ENCODE measurements at places on chromosomes 7 and 10.

- no peak for DNase-seq
Observed at GRCh38 chr7:47427051-47427643, 154.8 kb downstream of the TNS3 start.

- no peak for DNase-seq
Observed at GRCh38 chr10:19668116-19668515, 148.1 kb upstream of the PLXDC2 start.

GRCh38 chr7:25926009-25926408, 226.0 kb upstream of the NFE2L3 start:
- no peak for DNase-seq

GRCh38 chr7:13538669-13539068, 450.8 kb downstream of the ETV1 start:
- DNase-seq = no peak

- no peak for DNase-seq
Observed at GRCh38 chr10:86347856-86348255, 18.7 kb downstream of the GRID1 start.

GRCh38 chr10:131493432-131493831, 181.9 kb upstream of the TCERG1L start:
- no peak for DNase-seq

- no peak for DNase-seq
Observed at GRCh38 chr10:18236756-18237155, 96.5 kb downstream of the CACNB2 start.

DNA sequence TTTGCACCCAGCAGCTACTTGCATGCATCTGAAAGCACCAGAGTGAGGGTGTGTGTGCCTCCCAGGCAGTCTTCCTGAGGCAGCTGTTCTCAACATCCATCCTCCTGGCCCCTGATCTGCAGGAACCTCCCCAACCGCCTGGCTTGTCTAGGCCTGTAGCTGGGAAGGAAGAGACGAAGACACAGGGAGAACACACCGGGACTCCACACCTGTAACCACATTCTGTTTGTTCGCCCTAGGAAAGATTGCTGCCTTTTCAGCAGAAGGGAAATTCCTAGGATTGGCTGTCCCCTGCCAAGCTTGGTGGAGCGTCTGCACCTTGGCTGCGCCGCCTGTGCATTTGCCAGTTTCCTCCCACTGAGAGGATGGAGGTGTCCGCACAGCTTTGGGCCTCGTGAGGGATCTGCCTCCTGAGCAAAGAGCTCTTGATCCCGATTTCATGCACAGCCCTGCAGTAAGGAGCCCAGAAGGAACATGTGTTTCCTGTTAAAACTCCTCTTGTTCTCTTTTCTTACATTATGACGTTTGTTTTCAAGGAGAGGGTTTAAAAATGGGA, 154.6 kb downstream of the TPST1 start:
- peak; percentile 18 for DNase-seq

GRCh38 chr7:95980706-95981105, 208.4 kb downstream of the DYNC1I1 start:
- DNase-seq = no peak

DNA sequence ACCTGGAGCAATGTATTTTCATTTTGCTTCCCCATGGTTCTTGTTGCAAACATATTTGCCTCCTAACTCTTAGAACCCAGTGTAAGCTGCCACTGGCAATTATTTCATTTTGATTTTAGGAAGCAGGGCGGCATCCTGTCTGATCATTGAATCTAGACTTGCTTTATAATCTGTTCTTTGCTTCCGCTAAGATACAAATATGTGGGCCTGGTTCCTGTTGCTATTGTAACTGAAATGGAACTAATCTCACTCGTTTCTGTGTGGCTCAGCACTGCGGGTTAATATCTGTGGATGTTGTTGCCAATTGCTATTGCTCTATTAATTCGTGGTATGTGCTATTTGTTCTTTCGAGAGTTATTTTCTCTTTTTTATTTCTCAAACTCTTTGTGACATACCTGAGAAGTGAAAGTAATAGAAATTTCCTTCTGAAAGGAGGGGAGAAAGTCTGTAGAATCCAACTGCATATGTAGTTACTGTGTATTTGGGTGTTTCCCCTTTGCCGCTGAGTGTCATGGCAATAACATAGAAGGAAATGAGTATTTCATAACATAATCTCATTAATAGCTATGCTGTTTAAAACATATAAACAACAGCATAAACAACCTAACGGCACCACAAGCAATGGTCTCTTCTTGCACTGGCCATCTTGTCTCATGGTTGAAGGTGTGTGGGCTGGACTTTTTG, 62.4 kb downstream of the FZD1 start:
- DNase-seq = no peak

- DNase-seq = no peak
Observed at GRCh38 chr7:154650275-154650674, 352.6 kb downstream of the PAXIP1 start.

DNA sequence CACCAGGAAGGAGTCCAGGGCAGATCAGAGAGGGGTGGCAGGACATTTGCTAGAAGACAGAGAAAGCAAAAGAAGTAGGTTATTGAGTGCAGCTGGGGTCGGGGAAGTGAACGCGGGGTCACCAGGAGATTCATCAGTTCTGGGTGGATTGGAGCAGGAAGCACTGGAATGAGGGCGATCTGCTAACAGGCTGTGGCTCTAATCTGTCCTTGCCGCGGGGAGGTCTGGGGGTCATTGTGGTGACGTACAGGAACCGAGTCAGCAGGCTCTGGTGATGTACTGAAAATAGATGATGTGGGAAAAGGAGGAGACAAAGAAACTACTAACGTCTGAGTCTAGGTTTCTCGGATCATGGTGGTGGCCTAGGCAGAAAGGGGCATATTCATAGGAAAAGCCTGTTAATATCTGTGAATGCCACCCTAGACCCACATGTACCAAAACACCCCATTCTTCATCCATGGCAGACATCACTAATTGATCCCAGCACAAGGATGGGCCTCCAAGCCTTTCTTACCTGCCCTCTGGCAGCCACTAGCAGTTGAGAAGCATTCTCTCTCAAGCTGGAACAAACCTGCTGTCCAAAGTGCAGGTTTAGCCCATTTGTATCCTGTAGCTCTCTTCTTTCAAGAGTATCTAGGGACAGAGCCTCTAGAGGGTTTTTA, 134.5 kb downstream of the C10orf105 start:
- no peak for DNase-seq

- no peak for DNase-seq
Observed at GRCh38 chr10:44020322-44021111, 364.4 kb downstream of the CXCL12 start.

DNA sequence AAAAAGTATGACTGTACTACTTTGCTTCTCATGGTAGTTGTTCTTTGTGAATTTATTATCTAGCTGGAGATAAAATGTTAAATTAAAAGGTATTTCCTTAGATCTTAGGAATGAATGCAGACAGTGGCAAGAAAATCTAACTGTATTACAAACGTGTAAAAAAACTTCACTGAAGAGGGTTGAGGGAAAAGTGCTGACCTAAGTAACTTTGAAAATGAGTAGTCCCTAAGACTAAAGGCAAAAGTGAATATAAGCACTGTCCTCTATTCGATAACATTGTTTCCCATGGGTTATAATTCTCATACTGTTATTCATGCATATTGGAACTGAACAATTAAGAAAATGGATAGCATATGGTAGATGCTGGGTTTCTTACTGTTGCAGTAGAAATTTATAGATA, 146.7 kb upstream of the EFCAB10 start:
- no peak for DNase-seq

DNA sequence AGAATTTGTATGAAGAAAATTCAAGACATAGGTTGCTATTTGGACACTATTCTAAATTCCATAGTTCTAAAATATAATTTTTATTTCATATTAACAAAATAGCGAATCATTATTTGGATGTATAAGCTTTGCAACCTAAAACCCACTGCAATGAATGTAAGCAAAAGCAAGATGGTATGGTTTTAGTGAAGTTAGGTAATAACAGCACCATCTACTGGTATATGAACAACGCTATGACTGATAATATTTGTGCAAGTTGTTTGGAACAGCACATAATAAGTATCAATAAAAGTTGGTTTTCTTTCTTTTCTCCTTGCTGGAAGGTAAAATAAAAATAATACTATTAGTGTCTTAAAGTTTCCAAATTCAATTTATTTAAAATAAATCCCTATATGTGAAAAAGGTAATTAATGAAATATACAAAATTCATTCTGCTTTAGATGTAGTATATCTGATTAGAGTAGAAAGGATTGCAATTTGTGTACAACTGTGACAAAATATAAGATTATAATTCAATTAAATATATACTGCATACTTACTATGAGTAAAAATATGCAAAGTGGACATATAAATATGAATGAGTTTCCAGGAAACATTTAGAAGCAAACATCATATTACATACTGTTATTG, 79.0 kb upstream of the LSM8 start:
- DNase-seq = no peak

DNA sequence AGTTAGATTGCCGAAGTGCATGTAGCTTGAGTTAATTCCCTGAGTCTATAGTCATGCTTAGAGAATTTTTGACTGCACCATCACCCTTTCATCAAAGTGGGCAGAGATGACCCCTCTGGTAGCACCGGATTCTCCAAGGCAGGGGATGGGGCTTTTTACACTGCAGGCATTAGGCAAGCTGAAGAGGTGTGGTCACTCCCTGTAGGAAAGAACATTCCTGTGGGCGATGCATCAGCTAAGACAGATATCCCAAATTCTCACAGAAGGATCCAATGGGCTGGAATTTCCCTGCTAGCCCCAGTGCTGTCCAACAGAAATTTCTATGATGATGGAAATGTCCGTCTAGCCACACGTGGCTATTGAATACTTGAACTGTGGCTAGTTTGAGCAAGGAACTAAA, 118.2 kb downstream of the ADAM12 start:
- DNase-seq = no peak

DNA sequence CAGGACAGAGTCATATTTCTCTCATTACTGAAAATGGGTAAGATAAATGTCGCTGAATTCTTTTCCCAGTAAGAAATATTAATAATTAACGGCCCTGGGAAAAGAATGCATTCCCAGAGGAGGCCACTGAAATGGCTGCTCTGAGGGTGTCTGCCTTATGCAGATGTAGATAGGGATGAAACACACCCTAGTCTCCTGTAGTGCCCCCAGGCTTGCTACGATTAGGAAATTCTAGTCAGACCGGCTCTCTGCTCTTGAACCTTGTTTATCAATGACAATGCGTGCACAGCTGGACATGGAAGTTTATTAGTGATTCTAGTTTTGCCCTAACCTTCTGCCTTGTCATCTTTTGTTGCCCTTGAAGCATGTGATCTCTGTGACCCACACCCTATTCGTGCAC, 291.1 kb downstream of the ZNF248 start:
- DNase-seq = no peak

DNA sequence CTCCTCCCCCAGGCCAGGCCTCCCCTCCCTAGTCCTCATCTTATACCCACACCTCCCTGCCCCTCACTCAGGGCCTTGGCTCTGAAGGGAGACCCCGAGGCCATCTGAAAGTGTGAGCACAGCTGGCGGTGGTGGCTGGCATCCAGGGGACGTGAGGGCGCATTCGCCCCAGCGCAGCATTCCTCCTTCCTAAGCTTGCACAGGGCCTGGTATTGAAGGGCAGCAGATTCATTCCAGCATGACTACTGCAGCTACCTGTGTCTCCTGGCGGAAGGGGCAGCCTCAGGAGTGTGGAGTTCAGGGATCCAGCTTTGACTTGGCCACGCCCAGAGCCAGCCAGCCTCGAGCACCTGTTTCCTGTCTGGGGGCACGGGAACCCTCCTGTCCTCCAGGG, 72.6 kb downstream of the PARP12 start:
- no peak for DNase-seq

GRCh38 chr7:19390795-19391194, 245.6 kb upstream of the FERD3L start:
- DNase-seq = no peak

- DNase-seq = no peak
Observed at GRCh38 chr10:80407812-80408241, 524 bp upstream of the PRXL2A start.

- no peak for DNase-seq
Observed at GRCh38 chr7:57403601-57404342, 46.2 kb upstream of the ZNF716 start.

DNA sequence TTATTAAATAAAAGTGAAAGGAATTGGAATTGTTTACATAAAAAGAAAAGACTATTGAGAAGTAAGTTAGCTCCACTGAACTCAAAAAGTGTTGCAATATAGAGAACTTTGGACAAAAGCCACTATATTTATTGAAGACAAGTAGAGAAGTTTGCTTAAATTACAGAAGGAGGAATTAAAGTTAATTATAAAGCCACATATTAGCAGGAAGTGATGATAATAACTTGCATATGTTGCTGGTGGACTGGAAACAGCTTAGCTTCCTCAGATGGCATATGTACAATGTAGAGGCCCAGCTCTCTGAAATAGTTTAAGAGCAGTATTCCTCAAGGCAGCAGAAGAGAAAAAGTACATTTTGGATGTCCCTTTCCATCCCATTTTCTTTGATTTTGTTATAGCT, 400.7 kb downstream of the GATA3 start:
- no peak for DNase-seq

GRCh38 chr10:124308811-124309210, 109.9 kb downstream of the OAT start:
- no peak for DNase-seq

DNA sequence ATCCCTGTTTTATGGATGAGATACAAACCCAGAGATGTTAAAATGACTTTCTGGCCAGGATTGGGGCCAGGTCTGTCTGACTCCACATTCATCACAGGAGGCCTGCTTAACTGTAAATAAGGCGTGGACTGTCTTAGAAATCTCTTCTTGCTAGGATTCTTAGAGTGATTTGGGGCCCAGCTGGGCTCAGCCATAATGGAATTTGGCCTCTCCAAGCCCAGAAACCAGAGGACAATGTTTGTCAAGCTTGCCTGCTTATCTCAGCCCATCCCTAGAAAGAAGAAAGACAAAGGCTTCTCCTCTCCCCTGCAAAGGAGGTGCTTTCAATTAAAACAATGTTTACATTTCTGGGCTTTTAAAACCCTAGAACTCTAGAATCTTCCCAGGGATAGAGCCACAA, 2.9 kb downstream of the HABP2 start:
- no peak for DNase-seq

DNA sequence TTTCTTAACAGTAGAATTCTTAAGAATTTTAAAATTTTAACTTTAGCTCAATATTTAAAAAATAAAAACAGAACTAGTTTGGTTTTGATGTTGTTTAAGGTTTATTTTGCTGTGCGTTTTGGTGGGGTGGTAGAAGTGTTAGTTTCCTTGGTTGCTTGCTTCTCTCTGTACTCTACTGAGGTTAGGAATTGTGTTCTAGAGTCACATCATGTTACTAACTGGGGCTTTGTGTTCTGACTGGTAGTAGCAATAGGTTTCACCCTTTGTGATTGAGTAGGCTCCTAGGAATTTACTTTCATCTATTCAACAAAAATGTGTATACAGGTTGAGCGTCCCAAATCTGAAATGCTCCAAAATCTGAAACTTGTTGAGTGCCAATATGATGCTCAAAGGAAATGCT, 99.5 kb downstream of the ZEB1 start:
- no peak for DNase-seq

DNA sequence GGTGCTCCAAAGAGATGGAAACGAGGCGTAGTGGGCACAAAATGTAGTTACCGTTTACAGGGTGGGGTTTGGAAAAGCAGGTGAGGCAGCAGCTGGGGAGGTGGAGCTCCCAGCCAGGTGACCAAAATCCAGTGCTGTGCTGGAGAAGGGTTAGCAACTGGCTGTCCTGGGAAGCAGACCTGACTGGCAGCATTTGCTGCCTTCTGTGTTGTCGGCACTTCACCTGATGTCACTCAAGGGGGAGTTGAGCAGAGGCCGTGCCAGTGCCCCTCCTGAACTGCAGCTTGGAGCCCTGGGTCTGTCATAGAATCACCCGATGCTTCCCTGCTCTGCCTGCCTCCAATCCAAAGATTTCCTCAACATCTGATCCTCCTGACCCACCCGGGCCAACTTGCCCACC, 12.8 kb downstream of the GCK start:
- DNase-seq = no peak

- no peak for DNase-seq
Observed at GRCh38 chr10:33095867-33096815, 138.1 kb upstream of the ITGB1 start.

Data from NCI-H524 (cell line).